Glomerular endothelial cell (primary cell): ENCODE measurements at places on chromosomes 2 and 18. TPM values are rescaled to one million over a fixed set of nuclear protein-coding genes. Genes with fewer than 3 reads are reported as not detected.

GRCh38 chr18:56487801-56488200 is 150.6 kb downstream of the TXNL1 start:
- no peak for DNase-seq

GRCh38 chr18:61402726-61403125 is 69.5 kb downstream of the CDH20 start:
- no peak for DNase-seq

DNA sequence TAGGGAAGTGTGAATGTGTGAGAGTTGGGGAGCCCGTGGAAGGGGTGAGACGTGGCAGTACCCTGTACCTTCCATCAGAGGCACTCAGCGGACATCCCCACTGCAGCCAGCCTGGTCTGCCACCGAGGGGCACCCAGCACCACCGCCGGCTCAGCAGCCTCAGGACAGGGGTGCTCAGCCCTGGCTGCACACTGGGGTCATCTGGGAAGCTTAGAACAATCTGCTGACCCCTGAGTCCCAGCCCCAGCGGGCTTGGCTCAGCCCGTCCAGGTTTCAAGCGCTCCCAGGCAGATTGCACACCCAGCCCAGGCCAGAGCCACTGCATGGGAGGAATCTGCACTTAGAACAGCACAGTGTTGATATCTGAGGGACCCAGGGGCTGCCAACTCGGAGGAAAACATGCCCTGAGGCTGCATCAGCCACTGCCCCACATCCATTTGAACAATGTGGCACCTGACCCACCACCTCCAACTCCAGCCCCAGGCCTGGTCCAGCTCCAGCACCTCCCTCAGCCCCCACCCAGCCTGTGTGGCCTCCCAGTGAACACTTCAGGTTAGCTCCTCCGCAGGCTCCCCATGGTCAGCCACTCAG is 147.1 kb upstream of the OTOS start:
- DNase-seq = no peak

GRCh38 chr2:223735035-223735640 is 102.2 kb downstream of the AP1S3 start:
- no peak for DNase-seq

- DNase-seq = no peak
Observed at GRCh38 chr2:159200498-159200897, 86.0 kb downstream of the WDSUB1 start.

- DNase-seq = no peak
Observed at GRCh38 chr2:109409321-109410038, 204.3 kb downstream of the SEPTIN10 start.

- DNase-seq = no peak
Observed at GRCh38 chr18:461762-462161, 38.7 kb downstream of the COLEC12 start.

DNA sequence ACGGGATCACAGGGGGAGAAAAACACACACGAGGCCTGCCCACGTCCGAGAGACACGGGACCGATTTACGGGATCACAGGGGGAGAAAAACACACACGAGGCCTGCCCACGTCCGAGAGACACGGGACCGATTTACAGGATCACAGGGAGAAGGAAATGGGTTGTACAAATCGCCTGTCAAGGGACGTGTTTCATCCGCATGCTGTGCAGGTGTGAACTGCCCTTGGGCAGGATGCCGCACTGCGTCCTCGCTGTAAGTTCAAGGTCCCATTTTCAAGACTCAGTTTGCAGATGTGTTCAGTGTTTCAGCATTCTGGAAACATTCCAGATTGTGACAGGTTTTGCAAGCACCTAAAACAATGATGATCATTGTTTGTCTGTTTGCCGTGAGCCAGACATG is 2.3 kb upstream of the KCNG2 start:
- DNase-seq = no peak

- no peak for DNase-seq
Observed at GRCh38 chr2:130825231-130825965, 11.3 kb upstream of the ARHGEF4 start.

DNA sequence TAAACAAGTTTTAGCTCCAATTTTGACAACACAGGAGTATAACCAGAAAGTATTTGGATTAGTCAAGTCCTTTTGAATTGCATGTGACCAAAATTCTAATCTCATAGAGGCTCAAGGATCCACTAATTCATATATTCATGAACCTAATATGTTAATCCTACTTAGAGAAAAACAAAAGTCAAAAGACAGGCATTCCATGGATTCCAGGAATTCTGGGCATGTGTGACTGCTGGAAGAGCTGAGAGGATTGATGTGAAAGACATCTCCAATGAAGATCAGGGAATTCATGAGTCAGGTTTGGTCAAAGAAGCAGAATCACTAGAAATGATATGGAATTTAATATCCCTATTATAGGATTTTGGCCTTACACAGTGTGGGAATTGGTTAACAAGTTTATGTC is 1494.6 kb upstream of the DDX18 start:
- no peak for DNase-seq

DNA sequence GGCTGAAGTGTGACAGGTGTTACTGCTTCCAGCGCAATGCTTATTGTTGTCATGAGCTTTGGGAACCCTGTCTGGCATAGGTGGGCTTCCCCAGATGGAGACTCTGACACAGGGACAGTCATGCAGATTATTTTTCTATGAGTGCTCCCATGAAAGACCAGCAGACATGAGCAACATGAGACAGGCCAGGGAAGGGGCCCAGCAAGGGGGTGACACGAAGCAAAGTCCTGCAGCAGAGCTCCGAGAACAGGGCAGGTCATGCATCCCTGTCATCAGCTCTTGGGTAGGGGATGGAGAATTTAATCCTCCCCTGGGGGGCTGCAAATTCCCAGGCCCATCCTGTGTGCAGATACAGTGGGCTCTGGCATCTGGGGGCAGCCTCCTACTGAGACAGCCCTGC is 77.4 kb downstream of the CTAGE1 start:
- DNase-seq = no peak

- DNase-seq = no peak
Observed at GRCh38 chr2:164824872-164825271, 16.8 kb downstream of the COBLL1 start.

GRCh38 chr2:150341982-150342680 is 145.3 kb downstream of the RND3 start:
- DNase-seq = no peak

GRCh38 chr2:121558329-121558728 is 27.6 kb downstream of the RNU4ATAC start:
- no peak for DNase-seq

DNA sequence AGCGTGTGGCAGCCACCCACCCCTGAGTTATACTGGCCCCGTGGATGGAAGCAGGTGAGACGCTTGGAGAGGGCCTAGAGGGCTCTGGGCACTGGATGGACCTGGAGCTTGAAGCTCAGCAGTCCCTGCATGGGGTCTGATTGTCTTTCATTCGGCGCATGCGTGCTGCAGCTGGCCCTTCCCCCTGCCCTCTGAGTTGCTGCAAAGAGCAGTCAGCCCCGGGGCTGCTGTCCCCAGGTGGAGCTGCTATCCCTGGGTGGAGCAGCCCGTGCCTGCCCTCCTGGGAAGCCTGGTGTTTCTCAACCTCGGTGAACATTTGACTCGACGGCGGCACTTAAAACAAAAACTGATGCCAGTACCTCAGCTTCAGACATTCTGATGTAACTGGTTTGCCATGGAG is 29.6 kb downstream of the IGFBP5 start:
- no peak for DNase-seq

DNA sequence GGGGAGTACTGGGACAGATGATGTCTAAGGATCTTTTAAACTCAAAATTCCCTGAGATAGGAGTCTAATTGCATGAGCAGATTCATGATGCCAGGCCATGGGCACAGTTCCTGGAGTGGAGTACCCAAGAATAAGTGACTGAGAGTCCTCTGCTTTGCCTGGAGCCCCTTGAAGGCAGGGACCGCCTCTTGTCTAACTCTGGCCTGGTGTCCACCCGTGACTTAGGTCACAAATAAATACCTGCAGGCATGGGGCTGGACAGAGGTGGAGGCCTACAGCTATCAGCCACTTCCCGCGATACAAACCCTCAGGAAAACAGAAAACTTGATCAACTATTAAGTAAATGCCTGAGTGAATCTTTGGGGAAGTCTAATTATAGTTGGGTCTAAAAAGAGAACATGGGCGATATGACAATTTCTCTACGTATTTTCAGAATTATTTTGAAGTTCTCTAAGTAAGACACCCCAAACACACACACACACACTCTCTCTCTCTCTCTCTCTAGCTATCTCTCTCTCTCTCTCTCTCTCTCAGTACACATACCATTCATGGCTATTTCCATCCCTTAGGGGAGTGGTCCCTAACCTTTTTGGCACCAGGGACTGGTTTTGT is 1.8 kb upstream of the WIPF1 start:
- no peak for DNase-seq

- DNase-seq = no peak
Observed at GRCh38 chr2:62471816-62472215, 34.2 kb downstream of the TMEM17 start.

- DNase-seq = peak; percentile 45
Observed at GRCh38 chr2:189261431-189261841, 81.9 kb upstream of the COL5A2 start.

DNA sequence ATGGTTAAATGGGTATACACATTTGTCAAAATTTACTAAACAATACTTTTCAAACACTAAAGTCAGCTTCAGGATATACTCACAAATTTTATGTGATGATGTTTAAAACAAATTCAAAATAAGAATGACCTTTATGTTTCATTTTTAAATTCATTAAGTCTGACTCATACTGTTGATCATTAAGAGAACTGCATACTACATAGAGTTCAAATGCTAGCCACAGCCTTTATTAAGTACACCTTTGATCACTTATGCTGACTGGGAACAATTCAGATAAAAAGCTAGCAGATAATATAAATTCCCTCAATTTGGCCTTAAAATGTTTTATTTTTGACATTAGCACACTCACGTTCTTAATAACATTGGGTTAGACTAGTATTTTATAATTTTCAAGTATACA is 14.1 kb downstream of the LMAN1 start:
- no peak for DNase-seq

DNA sequence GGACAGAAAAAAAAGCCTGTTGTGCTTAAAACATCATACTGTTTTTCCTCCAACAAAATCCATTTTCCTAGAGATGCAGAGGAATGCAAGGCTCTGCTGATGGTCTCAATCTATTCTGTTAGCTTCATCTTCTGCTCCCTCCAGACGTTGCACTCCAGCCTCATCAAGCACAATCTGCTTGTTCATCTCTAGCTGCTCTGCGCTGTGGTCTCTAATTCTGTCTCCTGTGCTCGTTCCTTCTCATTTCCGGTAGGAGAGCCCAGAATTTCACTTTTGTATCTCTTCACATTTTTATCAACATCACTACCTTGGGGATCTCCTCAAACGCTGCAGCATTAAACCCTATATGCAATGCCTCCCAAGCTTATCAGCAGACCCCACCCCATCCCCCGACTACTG is 708.9 kb downstream of the RNF144A start:
- DNase-seq = no peak

- DNase-seq = no peak
Observed at GRCh38 chr18:49562481-49563129, 748 bp downstream of the LIPG start.

DNA sequence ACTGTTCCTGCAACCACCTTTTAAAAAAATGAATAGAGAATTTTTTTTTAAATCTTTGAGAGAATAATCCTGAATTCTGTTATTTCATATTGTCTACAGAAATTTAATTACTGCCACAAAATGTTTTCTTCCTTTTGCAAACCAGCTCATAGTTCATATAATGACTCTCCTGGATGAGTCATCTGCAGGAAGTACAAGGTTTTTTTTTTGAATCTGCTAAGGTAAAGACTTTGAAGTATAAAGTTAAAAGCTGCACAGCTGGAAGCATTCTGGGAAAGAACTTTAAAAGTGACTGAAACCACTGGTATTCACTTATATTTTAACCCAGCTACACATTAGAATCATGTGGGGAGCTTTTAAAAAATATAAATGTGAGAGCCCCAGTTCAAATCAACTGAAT is 25.4 kb downstream of the SESTD1 start:
- DNase-seq = no peak

RAB6C gene
- not detected in 2 replicates for total RNA-seq

TUBB8B gene
- not detected in 2 replicates for total RNA-seq

PLEKHH2 gene
- total RNA-seq = 1.6 and 5.7 TPM in 2 replicates

INHBB gene
- total RNA-seq = 2.4 and 13.9 TPM in 2 replicates

SLC11A1 gene
- 0.05 TPM in 1 of 2 replicates, not detected in the other for total RNA-seq

QPCT gene
- total RNA-seq = 28.8 and 43.1 TPM in 2 replicates

CDK15 gene
- 1.6 and 5.8 TPM in 2 replicates for total RNA-seq

SCN7A gene
- not detected in 2 replicates for total RNA-seq

COA5 gene
- total RNA-seq = 17.5 and 20.6 TPM in 2 replicates

VIT gene
- total RNA-seq = not detected in 2 replicates

HOXD8 gene
- 14.2 and 18.9 TPM in 2 replicates for total RNA-seq
